ENCODE measurements at places on chromosomes 4 and X.

DNA sequence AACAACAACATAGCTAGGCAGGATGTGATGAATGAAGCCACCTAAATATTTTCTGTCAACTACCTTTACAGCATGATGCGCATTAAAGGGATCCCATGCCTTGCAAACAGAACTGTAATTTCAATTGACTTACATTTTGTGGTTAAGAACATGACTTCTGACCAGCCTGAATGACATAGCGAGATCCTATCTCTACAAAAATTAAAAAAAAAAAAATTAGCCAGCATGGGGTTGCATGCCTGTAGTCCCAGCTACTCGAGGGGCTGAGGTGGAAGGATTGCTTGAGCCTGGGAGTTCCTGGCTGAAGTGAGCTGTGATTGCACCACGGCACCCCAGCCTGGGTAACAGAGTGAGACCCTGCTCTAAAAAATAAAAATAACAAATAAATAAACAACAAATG lies 680.6 kb downstream of the IQCM start:
- DNase-seq, result no peak

- DNase-seq, result no peak
These were observed 39.2 kb upstream of the GPC4 start for GRCh38 chrX:133454491-133454914.

DNA sequence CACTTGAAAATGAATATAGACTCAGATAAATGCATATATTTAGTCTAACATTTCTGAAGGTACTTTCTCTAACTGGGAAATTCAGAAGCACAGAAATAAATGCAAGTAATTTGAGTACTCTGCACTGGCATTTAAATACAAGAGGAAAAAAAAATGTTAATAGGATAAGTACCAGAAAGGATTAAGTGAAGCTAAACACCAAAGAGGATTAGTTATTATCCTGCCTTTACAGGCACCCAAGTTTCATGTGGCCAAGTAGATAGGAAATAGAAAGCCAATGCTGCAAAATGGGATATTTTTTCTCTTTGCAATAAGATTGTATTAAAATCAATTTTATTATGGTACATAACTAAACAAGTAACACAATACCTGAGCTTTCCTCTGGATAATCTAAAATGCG lies 762.5 kb downstream of the PCDH7 start:
- DNase-seq, result no peak

DNA sequence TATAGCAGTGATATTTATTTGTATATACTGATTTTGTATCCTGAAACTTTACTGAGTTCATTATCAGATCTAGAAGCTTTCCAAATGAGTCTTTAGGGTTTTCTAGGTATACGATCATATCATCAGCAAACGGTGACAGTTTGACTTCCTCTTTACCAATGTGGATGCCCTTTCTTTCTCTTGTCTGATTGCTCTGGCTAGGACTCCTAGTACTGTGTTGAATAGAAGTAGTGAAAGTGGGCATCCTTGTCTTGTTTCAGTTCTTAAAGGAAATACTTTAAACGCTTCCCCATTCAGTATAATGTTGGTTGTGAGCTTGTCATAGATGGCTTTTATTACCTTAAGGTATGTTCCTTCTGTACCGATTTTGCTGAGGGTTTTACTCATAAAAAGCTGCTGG lies 37.5 kb downstream of the CBR4 start:
- DNase-seq, result no peak

- DNase-seq, result no peak
These were observed 145.6 kb upstream of the DCAF8L1 start for GRCh38 chrX:28126886-28127285.

GRCh38 chr4:60934566-60935295 lies 265.4 kb upstream of the ADGRL3 start:
- DNase-seq, result no peak
